ENCODE measurements at places on chromosomes 5 and 9.

- peak; percentile 47 for DNase-seq
Measured at GRCh38 chr5:135214897-135215616, 181.0 kb upstream of the PITX1 start.

DNA sequence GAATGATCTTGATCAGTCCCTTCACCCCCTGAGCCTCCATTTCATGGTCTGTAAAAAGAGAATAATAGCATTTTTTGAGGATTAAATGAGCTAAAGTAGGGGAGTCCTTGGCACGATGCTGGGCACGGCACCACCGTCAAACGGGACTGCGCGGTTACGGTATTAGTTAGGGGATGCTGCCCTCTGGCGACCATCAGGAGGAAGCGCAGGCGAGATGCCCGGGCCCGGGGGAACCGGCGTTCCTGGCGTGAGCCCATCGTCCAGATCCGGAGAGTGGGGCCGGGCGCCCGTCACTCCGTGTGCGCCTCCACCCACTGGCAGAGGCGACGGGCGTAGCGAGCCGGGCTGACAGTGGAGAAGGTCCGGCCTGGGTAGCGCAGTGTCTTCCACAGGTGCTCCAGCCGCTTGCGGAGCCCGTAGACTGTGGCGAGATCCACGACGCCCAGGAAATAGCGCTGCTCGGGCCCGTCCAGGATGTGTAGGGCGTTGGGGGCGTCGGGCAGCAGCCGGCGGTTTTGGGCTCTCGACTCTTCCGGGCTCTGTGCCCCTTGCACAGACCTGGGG, 4.8 kb upstream of the ST6GALNAC4 start:
- no peak for DNase-seq

DNA sequence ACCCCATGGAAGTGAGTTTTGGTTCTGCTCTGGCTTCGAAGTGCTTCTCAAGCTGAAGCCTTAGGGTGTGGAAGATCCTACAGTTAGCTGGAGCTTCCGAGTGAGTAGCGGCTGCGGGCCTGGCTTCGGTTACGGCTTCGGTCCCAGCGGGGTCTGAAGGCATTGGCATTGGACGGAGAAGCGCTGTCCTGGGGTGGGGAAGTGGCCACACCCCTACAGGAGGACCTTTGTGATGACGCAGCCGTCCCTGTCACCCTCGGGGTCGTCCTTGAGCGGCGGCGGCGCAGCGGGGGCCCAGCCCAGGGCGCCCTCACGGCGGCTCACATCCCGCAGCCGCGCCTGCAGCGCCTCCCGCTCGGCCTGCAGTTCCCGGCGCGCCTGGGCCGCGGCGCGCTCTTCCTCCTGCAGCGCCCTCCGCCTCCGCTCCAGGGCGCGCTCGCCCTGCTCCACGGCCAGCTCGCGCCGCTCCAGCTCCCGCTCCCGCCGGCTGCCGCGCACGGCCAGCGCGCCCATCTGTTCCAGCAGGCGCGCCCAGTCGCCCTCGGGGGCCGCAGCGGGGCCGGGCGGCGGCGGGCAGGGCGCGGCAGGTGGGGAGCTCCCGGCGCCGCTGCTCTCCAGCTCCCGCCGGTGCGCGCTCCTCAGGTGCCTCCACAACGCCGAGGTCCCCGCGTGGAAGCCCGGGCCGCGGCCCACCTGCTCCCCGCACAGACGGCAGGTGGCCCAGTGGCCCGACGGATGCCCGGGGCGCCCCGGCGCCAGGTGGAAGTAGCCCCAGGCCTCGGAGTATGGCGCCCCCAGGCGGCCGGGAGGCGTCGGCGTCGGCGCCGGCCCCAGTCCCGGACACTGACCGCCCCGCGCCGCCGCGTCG, 9.9 kb downstream of the ZBED3 start:
- peak; percentile 78 for DNase-seq

DNA sequence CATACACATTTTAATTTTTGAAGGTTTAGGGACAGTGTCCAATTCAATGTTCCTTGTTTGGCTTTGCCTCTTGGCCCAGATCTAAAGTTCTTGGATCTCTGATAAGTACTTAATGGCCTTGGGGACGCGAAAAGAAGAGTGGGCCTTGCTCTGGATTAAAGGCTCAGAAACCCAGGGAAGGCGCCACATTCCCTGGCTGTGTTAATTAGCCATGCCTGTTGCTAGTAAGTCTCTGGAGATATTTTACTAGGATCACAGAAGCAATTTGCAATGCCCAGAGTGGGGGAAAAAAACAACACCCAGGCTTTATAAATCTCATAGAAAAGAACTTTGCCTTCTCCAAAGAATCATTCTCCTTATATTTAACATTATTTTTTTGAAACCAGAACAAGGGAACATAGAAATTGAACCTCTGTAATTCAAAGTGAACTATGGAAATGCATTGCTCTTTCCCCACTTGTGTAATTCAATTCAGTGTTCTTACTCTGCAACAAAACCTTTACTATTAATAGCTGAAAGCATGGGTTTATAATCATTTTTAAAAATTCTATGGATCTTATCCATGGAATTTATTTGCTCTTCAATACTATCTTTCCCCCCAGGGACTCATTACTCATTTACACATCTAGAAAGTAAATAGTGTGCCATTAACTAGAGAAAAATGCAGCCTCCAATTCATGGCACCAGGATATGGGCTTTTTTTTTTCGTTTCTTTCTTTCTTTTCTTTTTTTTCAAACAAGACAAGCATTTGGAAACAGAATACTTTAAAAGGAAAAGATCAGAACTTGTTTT, 172.2 kb upstream of the ANKRD55 start:
- no peak for DNase-seq
